D341Med (cell line): ENCODE measurements at places on chromosomes 4 and X.
A peak's percentile ranks its signal among the peaks of the same experiment; 100 is the strongest.

GRCh38 chr4:153426207-153426885 is 39.8 kb upstream of the TMEM131L start:
- no peak for DNase-seq

- no peak for DNase-seq
These were observed 34.5 kb upstream of the RAB33B start for GRCh38 chr4:139419388-139419914.

GRCh38 chrX:53616946-53617345 is 69.6 kb downstream of the HUWE1 start:
- no peak for DNase-seq

GRCh38 chr4:31291238-31291637 is 571.1 kb downstream of the PCDH7 start:
- DNase-seq = no peak

DNA sequence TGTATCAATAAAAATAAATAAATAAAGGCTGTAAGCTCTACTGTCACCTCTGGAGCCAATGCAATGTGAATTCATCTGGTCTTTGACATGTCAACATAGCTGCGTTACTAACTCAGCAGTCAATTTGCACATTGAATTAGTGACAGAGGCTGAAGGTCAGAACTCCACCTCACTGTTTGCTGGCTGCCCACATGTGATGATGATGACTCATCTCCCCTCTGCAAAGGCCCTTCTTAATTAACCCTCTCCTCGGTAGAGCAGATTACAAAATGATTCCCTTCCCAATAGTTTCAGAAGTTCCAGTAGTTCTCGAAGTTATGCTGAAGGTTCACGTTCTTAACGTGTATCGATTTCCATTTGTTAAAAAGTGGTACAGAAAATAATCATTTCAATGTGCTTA is 1626.0 kb upstream of the TENM3 start:
- DNase-seq = no peak

DNA sequence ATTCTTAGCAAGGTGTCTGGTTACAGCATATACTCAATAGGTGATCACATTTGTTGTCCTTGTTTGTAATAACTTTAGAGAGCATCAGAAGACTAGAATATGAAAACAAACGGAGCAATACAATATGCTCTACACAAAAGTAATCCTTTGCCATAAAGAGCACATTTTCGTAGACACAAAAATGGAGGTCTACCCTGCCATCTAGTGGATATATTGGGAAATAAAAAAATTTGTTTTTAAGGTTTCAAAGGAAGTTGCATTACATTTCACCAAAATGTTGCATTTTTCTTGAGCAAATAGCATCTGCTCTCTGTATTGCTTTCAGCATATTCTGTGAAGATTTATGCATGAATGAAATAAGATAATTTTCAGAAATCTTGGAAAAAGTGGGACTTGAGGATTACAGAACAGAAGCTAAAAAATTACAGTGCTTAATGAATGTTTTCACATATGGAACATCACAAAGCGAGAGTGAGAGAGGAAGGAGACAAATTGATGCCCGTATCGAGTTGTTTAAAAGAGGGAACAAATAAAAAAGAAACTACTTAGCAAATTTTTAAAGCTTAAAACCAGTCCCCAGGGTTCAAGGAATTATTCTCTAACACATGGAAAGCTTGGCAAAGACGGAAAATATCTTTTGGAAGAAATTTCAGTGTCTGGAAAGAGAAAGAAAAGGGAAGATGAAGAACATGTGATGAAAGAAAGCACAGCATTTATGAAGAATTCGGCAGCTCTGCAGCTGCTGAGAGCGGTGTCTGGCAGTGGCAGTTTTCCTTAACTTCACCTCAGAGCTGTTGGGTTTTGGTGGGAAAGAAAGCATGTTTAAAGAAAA is 390.1 kb downstream of the ANKRD50 start:
- peak; percentile 37 for DNase-seq

- DNase-seq = no peak
These were observed 37.6 kb downstream of the C4orf50 start for GRCh38 chr4:5980436-5981155.

GRCh38 chr4:13903061-13903460 is 275.5 kb upstream of the BOD1L1 start:
- DNase-seq = no peak

- no peak for DNase-seq
These were observed 150.8 kb upstream of the CXCL13 start for GRCh38 chr4:77454858-77455257.

- DNase-seq = no peak
These were observed 61.2 kb downstream of the TRIM2 start for GRCh38 chr4:153265306-153266047.

GRCh38 chr4:82042042-82042441 is 331.7 kb downstream of the HNRNPD start:
- DNase-seq = no peak

- DNase-seq = no peak
These were observed 7.6 kb upstream of the AMELX start for GRCh38 chrX:11285651-11286050.

- DNase-seq = no peak
These were observed 1664.6 kb upstream of the ADGRL3 start for GRCh38 chr4:59535541-59535940.

GRCh38 chrX:15985937-15986336 is 131.3 kb upstream of the AP1S2 start:
- DNase-seq = no peak
